ENCODE measurements at places on chromosomes 4 and X.

- H3K4me1 ChIP-seq: no peaks in the 10 kb centered on the region
- H3K27ac ChIP-seq: no peak overlapping the region
- H3K36me3 ChIP-seq: no peaks in the 10 kb centered on the region
- no peak overlapping the region for H3K4me3 ChIP-seq
- no peak for DNase-seq
- H3K27me3 ChIP-seq: no peaks in the 10 kb centered on the region
Observed at GRCh38 chr4:114911111-114911510, 202.3 kb downstream of the NDST4 start.

- peaks cover 15% of the 10 kb centered on the region for H3K27me3 ChIP-seq
- no peak for DNase-seq
- no peak overlapping the region for H3K4me3 ChIP-seq
- H3K36me3 ChIP-seq: peaks cover 5% of the 10 kb centered on the region
- peaks cover 54% of the 10 kb centered on the region for H3K4me1 ChIP-seq
- peak overlapping the region; percentile 5 for H3K27ac ChIP-seq
Observed at GRCh38 chrX:150871341-150871811, 27.1 kb downstream of the CD99L2 start.

DNA sequence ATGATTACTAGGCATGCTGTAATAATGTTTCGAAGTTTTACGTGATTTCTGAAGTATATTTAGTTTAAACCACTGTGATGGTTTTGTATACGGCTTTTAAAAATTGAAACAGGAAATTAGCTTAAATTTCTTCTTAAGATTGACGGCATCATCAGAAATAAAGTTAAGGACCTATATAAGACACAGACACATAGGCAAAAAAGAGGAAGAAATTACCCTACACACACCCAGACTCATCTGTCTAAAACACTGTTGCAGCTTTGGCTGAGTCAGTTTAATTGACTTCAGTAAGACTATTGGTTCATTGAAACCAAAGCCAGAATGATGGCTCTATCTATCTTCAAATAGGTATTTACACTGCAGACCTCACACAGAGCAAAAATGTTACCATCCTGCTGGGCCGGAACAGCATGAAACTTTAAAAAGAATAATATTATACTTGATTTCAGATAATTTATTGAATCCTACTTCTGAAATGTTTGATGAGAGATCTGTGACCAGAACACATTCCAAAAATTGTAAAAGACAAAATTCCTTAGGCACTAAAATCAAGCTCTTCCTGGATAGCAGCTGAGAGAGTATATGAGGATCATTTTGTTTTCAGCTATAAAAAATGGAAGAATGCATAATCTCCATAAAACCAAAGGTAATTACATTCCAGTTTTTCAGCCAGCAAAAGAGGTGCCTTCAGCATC lies 4.5 kb downstream of the HHIP start:
- H3K4me3 ChIP-seq: no peak overlapping the region
- no peak overlapping the region for H3K27ac ChIP-seq
- peaks cover 18% of the 10 kb centered on the region for H3K4me1 ChIP-seq
- no peak for DNase-seq
- peaks cover 40% of the 10 kb centered on the region for H3K27me3 ChIP-seq

DNA sequence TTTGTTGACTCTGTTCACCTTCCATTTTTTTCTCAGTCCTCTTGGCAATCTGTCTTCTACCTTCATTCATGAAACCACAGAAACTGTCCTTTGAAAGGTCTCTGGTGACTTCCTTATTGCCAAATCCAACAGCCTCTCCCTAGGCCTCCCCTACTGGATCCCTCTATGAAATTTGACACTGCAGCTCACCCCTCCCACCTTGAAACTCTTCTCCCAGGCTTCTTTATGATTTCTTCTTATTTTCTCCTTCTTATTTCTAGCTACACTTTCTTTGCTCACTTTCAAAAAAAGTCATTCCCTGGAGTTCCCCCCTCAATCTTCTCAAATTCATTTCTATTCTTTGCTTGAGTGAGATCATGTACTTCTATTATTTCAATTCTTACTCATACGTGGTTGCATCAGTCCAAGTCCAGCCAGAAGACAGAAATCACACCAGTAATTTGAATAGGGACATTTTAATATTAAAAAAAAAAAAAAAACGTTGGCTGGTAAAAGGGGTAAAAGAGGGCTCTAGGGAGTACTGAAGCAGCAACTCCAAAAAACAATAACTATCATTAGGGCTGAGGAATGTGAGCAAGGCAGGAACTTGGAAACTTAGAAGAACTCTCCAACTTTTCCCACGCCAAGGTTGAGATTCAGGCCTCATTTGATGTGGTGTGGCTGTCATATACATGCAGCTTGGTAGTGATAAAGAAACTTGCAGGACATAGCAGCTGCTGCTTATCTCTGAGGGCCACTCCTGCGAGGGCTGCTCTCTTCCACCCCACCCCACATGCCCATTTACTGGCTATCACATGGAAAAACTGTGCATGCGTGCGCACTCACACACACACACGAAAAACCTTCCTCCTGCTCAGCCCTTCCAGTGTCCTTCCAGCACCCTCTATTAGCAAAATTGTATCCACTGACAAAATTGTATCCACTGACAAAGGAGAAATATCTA lies 169.8 kb upstream of the GALNT7 start:
- H3K27me3 ChIP-seq: peaks cover 41% of the 10 kb centered on the region
- peaks cover 9% of the 10 kb centered on the region for H3K4me1 ChIP-seq
- H3K27ac ChIP-seq: no peak overlapping the region
- H3K36me3 ChIP-seq: no peaks in the 10 kb centered on the region
- no peak overlapping the region for H3K4me3 ChIP-seq

GRCh38 chrX:121191779-121192178 lies 144.4 kb downstream of the GLUD2 start:
- no peak overlapping the region for H3K27ac ChIP-seq
- H3K27me3 ChIP-seq: peaks cover 26% of the 10 kb centered on the region
- no peak for DNase-seq

DNA sequence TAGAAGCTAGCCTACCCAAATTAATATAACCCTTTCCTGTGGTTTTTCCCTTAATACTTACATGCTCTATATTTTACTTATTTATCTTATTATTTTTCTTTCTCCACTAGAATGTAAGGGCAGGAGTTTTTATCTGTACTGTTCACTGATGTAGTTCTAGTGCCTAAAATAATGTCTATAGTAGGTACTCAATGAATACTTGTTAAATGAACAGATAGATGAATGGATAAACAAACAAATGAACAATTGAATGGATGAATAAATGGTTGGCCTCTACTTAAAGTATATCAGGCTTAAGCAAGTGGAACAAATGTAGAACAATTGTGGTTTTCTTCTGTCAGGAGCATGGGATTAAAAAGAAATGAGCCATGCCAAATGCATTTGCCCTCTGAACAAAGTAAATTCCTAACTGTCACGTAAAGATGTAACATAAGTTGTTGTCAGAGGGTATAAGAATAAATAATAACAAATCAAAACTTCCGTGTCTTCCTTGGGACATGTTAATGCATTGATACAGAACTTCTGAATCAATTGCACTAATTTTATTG lies 54.1 kb downstream of the SYTL5 start:
- H3K4me1 ChIP-seq: no peaks in the 10 kb centered on the region
- no peak overlapping the region for H3K27ac ChIP-seq
- H3K4me3 ChIP-seq: no peak overlapping the region
- no peaks in the 10 kb centered on the region for H3K36me3 ChIP-seq
- no peak for DNase-seq

DNA sequence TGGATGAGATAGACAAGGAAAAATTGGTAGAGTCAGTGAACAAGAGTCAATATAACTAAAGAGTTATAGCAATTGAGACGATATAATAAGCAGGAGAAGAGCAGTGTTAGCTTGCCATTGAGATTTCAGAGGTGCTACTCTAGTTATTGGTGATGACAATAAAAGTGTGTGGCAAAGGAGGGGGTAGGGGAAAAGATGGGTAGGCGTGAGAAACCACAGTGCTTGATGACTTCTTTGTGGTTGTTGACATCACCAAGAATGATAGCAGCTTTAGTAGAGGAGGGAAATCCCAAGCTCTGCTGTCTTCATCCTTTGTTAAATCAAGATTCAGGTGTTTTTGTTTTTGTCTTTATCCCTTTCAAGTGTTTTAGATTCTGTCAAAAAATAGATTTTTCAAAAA lies 179.9 kb upstream of the PPP3CA start:
- H3K36me3 ChIP-seq: no peaks in the 10 kb centered on the region
- DNase-seq: peak; percentile 59
- H3K27ac ChIP-seq: no peak overlapping the region
- H3K4me3 ChIP-seq: peak overlapping the region; percentile 19

GRCh38 chrX:40996886-40997530 lies 88.2 kb upstream of the USP9X start:
- no peaks in the 10 kb centered on the region for H3K36me3 ChIP-seq
- peak overlapping the region; percentile 35 for H3K4me3 ChIP-seq
- DNase-seq: no peak
- peaks cover 3% of the 10 kb centered on the region for H3K4me1 ChIP-seq
- peaks cover 52% of the 10 kb centered on the region for H3K27me3 ChIP-seq
- no peak overlapping the region for H3K27ac ChIP-seq

GRCh38 chr4:40254608-40255392 lies 58.0 kb downstream of the RHOH start:
- H3K4me1 ChIP-seq: peaks cover 78% of the 10 kb centered on the region
- H3K27ac ChIP-seq: peak overlapping the region; percentile 94
- H3K36me3 ChIP-seq: peaks cover 6% of the 10 kb centered on the region
- H3K27me3 ChIP-seq: no peaks in the 10 kb centered on the region
- H3K4me3 ChIP-seq: peak overlapping the region; percentile 40
- no peak for DNase-seq

DNA sequence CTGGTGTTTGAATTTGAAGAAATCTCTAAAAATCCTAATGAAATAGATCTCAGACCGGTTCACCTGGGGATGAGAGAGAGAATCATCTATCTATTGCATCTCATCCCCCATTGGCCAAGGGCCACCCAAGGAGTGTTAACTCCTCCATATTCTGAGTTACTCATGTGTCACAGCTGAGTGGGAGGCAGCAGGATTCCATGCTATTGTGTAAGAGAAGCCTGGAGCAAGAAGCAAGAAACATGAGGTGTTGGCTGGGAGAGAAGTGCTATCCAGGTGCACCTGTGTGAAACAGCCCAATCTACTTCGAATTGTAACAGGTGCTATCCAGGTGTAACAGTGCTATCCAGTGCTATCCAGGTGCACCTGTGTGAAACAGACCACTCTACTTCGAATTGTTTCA lies 150.3 kb upstream of the MAOA start:
- no peaks in the 10 kb centered on the region for H3K36me3 ChIP-seq
- H3K27ac ChIP-seq: no peak overlapping the region
- no peak overlapping the region for H3K4me3 ChIP-seq
- H3K27me3 ChIP-seq: peaks cover 41% of the 10 kb centered on the region
- DNase-seq: no peak
- no peaks in the 10 kb centered on the region for H3K4me1 ChIP-seq

GRCh38 chrX:106201502-106202178 lies 33.5 kb downstream of the PWWP3B start:
- no peak for DNase-seq
- H3K4me1 ChIP-seq: no peaks in the 10 kb centered on the region
- H3K36me3 ChIP-seq: no peaks in the 10 kb centered on the region
- H3K4me3 ChIP-seq: no peak overlapping the region

DNA sequence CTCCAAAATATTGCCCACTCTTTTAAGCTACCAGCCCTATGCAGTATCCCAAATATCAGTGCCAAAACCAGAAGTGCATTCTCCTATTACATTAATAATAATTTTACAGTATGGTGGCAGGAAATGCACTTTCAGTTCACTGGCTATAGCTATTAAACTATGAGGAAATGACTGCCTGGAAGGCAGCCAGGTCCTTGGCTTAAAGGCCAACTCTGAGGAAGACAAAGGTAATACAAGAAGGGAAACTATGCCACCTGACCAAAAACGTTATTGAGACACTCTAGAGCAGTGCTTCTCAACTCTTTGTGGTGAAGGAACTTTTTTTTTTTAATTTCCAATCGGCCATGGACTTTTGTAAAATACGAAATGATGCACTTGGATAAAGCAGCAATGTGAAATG lies 133.6 kb upstream of the VAMP7 start:
- peaks cover 2% of the 10 kb centered on the region for H3K27me3 ChIP-seq
- no peaks in the 10 kb centered on the region for H3K36me3 ChIP-seq
- no peak for DNase-seq
- no peaks in the 10 kb centered on the region for H3K4me1 ChIP-seq

GRCh38 chrX:106401965-106402559 lies 209.7 kb upstream of the RADX start:
- no peak overlapping the region for H3K4me3 ChIP-seq
- no peak overlapping the region for H3K27ac ChIP-seq
- peaks cover 34% of the 10 kb centered on the region for H3K27me3 ChIP-seq
- no peaks in the 10 kb centered on the region for H3K4me1 ChIP-seq
- no peaks in the 10 kb centered on the region for H3K36me3 ChIP-seq
- DNase-seq: no peak

GRCh38 chrX:25733148-25733547 lies 405.0 kb upstream of the MAGEB18 start:
- peaks cover 10% of the 10 kb centered on the region for H3K27me3 ChIP-seq
- H3K4me3 ChIP-seq: no peak overlapping the region
- H3K27ac ChIP-seq: no peak overlapping the region
- H3K4me1 ChIP-seq: no peaks in the 10 kb centered on the region
- DNase-seq: no peak
- no peaks in the 10 kb centered on the region for H3K36me3 ChIP-seq

- H3K27me3 ChIP-seq: peaks cover 11% of the 10 kb centered on the region
- no peaks in the 10 kb centered on the region for H3K4me1 ChIP-seq
- H3K27ac ChIP-seq: no peak overlapping the region
- no peaks in the 10 kb centered on the region for H3K36me3 ChIP-seq
- no peak for DNase-seq
Observed at GRCh38 chrX:109822861-109823260, 89.8 kb upstream of the ACSL4 start.

GRCh38 chr4:181860668-181861067 lies 382.5 kb upstream of the TENM3 start:
- no peak overlapping the region for H3K4me3 ChIP-seq
- no peak for DNase-seq
- no peaks in the 10 kb centered on the region for H3K4me1 ChIP-seq
- H3K27me3 ChIP-seq: no peaks in the 10 kb centered on the region

DNA sequence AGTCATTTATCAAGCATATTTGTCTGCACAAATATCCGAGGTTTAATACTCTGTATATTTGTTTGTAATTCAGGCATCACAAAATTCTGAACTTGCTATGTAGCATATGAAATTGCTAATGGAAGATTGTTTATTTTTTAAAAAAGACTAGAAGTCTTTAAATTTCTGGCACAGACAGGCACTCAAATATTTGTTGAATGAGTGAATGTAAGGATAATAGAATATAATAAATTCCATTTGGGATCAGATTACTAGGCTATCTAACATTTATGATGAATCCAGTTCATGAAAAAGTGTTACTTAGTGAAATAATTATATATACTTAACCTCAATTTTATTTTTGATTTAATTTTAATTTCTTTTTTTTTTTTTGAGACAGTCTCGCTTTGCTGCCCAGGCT lies 30.4 kb upstream of the TEC start:
- H3K27me3 ChIP-seq: peaks cover 13% of the 10 kb centered on the region
- no peak overlapping the region for H3K27ac ChIP-seq
- H3K4me1 ChIP-seq: peaks cover 11% of the 10 kb centered on the region
- no peaks in the 10 kb centered on the region for H3K36me3 ChIP-seq
